GM04503 (cell line): ENCODE measurements at places on chromosomes 2 and 18.

DNA sequence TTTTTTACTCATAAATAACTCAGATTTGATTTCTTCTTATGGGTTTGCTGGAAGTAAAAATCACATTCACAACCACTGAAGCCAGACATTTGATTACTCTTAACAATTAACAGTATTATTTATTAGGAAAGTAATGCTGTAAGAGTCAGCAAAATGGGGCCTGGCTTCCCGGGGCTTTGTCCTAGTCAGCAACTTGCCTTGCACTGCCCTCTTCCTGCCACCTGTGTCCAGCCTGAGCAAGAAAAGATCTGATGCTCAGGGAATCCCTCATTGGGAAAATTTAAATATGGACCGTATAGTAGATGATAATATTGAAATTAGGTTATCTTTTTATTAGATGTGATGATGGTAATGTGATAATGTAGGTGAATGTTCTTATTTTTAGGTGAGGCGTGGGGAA, 30.8 kb upstream of the ACYP2 start:
- DNase-seq: no peak

- no peak for DNase-seq
These were observed 20.7 kb downstream of the SFT2D3 start for GRCh38 chr2:127721978-127722355.

GRCh38 chr2:69669666-69670065, 26.1 kb upstream of the AAK1 start:
- DNase-seq: no peak

DNA sequence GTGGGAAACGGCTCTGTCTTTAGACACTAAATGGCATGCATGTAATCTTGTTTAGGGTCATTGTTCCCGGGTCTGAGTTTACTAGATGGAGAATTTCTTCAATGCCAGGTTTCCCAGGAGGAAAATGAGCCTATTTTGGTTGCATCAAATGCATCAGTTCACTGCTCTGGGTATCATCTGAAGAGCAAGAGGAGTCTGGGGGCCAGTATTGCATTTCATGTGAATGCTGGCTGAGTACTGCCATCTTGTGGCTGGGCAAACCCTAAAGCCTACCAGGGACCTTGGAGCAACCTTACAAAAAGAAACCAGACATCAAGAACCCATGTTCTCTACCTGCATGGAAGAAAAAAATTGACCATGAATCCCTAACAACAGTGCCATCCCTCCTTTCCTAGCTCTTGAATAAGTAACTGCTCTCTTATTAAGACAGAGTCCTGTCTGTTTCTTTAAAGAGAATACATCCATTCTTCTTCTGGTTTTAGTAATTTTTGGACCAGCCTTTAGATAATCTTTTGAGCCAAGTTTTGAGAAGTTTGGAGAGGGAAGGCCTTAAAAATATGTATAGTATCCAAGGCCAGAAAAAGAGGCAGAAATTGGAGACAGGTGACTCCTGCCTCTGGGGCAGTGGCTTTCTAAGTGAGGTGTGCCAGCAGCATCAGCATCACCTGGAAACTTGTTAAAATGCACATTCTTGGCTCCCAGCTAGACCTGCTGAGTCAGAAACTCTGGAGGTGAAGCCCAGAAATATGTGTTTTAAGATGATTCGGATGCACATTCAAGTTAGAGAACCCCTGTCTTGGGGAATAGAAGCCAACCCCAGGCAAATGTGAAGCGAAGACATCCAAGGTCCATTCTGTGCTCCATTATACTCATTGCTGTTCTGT, 261.0 kb upstream of the CXCR4 start:
- no peak for DNase-seq

GRCh38 chr18:25077038-25077943, 274.7 kb downstream of the ZNF521 start:
- DNase-seq: no peak
